ENCODE measurements at places on chromosomes 12 and 14. TPM values are rescaled to one million over a fixed set of nuclear protein-coding genes. Genes with fewer than 3 reads are reported as not detected.

The RERG gene
- 47.9 TPM for polyA plus RNA-seq

The CCDC175 gene
- not detected for polyA plus RNA-seq

The CD163L1 gene
- 5.9 TPM for polyA plus RNA-seq

The ADGRD1 gene
- 1.4 TPM for polyA plus RNA-seq

The NPFF gene
- not detected for polyA plus RNA-seq

The CEP83 gene
- polyA plus RNA-seq = 19.6 TPM

GRCh38 chr12:51188359-51189051 is 15.6 kb upstream of the TFCP2 start:
- peaks cover 7% of the 10 kb centered on the region for H3K36me3 ChIP-seq
- H3K27me3 ChIP-seq = no peaks in the 10 kb centered on the region
- no peak for DNase-seq
- no peak overlapping the region for H3K27ac ChIP-seq

DNA sequence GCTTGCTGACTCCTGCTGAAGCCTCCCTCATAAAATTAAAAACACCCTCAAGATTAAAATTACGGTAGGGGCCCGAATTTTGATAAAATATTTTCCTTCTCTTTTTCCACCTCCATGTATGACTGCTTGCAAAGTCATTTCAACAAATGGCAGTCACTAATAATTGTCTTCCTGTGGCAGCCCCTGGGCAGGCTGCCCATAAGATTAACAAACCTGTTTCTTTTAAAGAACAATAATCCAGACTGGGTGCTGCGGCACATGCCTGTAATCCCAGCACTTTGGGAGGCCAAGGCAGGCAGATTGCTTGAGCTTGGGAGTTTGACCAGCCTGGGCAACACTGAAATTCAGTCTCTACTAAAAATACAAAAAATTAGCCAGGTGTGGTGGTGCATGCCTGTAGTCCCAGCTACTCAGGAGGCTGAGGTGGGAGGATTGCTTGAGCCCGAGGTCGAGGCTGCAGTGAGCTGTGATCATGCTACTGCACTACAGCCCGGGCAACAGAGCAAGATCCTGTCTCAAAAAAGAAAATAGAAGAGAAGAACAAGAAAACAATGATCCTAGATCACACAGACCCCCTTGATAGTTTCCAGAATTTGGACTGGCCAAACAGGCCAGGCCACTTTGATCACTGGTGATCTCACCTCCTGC is 8.7 kb downstream of the SAV1 start:
- no peak overlapping the region for H3K27ac ChIP-seq
- no peaks in the 10 kb centered on the region for H3K36me3 ChIP-seq
- peaks cover 7% of the 10 kb centered on the region for H3K4me1 ChIP-seq
- DNase-seq = peak; percentile 62

DNA sequence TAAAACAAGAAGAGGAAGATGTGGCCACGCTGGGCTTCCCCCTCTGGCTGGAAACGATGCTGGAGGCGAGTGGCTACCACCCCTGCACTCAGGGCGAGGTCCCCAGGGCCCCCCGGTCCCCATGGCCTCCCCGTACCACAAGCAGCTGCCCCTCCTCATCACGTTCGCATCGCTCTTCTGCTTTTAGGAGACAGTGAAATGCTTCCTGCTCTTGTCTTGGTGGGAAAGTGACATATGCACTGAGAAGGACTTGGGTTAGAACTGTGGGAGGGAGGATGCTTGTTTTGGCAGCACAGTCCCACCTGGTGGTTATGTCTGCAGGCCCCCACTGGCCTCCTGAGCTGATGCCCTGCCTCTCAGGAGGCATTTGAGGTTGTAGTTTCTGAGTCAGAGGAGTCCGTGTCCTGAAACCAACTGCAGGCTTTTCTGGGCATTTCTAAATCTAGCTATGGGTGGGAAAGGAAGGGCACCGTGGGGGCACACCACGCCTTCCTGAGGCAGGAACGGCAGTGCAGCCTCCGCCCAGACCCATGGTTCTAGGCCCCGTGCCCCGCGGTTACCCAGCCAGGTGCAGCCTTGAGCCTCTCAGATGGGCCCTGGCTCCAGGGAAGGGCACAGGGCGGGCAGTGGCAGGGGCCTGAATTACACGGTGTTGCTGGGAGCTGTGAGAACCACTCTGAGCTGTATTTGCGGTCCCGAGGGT is 139.3 kb downstream of the ADGRD1 start:
- DNase-seq = peak; percentile 23
- H3K4me1 ChIP-seq = no peaks in the 10 kb centered on the region
- no peaks in the 10 kb centered on the region for H3K36me3 ChIP-seq
- no peak overlapping the region for H3K27ac ChIP-seq
- no peak overlapping the region for H3K4me3 ChIP-seq
- no peaks in the 10 kb centered on the region for H3K27me3 ChIP-seq

DNA sequence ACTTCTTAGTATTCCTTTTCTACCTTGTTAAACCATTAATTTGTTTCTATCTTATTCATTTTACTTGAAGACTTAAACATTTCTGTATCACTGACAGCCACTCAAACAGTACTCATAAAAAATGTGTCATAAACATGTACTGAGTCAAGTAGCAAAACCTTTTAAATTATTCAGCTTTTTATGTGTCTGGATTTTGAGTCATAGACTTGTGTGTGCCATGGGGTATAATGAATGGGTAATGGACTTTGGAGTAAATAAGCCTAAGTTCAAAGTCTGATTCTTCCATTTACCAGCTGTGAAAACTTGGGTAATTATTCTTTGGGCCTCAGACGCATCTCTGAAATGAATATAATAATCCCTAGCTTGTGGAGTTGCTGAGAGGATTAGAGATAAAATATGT is 199.0 kb downstream of the RAD51B start:
- H3K4me1 ChIP-seq = no peaks in the 10 kb centered on the region
- no peak for DNase-seq
- no peak overlapping the region for H3K4me3 ChIP-seq
- H3K27ac ChIP-seq = no peak overlapping the region
- H3K36me3 ChIP-seq = no peaks in the 10 kb centered on the region

DNA sequence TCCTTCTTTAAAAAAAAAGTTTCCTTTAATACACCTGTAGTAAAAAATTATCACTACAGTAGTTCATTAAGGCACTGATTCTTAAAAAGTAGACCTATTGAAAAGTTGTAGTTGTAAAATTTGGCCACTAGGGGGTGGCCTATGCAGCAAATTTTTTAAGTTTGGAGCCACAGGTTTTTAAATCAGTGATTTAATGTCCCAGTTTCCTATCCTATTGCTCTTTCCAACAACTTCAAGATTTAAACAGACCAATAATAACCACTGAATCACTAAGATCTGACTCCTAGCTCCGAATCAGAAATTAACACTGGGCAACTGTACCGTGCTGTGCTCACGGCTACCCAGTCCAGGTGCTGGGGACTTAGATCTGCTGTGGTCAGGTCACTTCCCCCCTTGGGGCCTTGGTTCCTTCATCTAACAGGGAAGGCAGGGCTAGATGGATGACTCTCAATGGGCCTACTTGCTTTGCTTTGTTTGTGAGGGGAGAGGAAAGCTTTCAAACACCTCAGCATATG is 279.3 kb downstream of the MED13L start:
- no peak overlapping the region for H3K27ac ChIP-seq
- H3K4me3 ChIP-seq = no peak overlapping the region
- no peaks in the 10 kb centered on the region for H3K4me1 ChIP-seq
- no peak for DNase-seq
- H3K36me3 ChIP-seq = peaks cover 43% of the 10 kb centered on the region

GRCh38 chr12:111424793-111425251 is 19.1 kb downstream of the SH2B3 start:
- H3K4me3 ChIP-seq = no peak overlapping the region
- H3K27me3 ChIP-seq = no peaks in the 10 kb centered on the region
- DNase-seq = no peak
- peaks cover 14% of the 10 kb centered on the region for H3K36me3 ChIP-seq
- H3K4me1 ChIP-seq = peaks cover 3% of the 10 kb centered on the region

DNA sequence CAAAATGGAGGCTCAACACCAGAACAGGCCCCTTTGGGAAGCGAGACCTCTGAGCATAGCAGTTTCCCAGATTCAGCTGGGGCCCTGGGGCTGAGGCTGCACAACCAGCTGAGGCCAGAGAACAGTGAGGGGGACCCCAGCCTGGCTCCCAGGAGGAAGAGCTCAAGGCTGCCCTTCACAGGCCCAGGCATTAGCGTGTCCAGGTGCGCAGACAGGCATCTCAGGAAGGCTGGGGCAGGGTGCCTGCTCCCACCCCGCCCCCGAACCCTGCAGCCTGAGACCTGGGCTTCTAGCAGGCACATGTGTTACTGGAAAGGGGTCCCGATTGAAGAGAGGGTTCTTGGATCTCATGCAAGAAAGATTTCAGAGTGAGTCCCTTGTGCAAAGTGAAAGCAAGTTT is 27.2 kb downstream of the CALM1 start:
- DNase-seq = no peak
- no peak overlapping the region for H3K4me3 ChIP-seq
- H3K27ac ChIP-seq = no peak overlapping the region
- H3K36me3 ChIP-seq = no peaks in the 10 kb centered on the region
- no peaks in the 10 kb centered on the region for H3K27me3 ChIP-seq

GRCh38 chr12:59973515-59973914 is 377.7 kb downstream of the SLC16A7 start:
- H3K27ac ChIP-seq = no peak overlapping the region
- H3K4me1 ChIP-seq = no peaks in the 10 kb centered on the region
- no peaks in the 10 kb centered on the region for H3K36me3 ChIP-seq
- H3K4me3 ChIP-seq = no peak overlapping the region
- no peaks in the 10 kb centered on the region for H3K27me3 ChIP-seq

- H3K4me3 ChIP-seq = no peak overlapping the region
- DNase-seq = no peak
- H3K27ac ChIP-seq = no peak overlapping the region
- no peaks in the 10 kb centered on the region for H3K36me3 ChIP-seq
These were observed 37.0 kb upstream of the FBXO33 start for GRCh38 chr14:39469094-39469710.

- peak; percentile 24 for DNase-seq
- no peaks in the 10 kb centered on the region for H3K36me3 ChIP-seq
- H3K27me3 ChIP-seq = no peaks in the 10 kb centered on the region
- H3K4me3 ChIP-seq = no peak overlapping the region
- peaks cover 8% of the 10 kb centered on the region for H3K4me1 ChIP-seq
- H3K27ac ChIP-seq = no peak overlapping the region
These were observed 6.2 kb upstream of the OAS1 start for GRCh38 chr12:112900298-112901145.

DNA sequence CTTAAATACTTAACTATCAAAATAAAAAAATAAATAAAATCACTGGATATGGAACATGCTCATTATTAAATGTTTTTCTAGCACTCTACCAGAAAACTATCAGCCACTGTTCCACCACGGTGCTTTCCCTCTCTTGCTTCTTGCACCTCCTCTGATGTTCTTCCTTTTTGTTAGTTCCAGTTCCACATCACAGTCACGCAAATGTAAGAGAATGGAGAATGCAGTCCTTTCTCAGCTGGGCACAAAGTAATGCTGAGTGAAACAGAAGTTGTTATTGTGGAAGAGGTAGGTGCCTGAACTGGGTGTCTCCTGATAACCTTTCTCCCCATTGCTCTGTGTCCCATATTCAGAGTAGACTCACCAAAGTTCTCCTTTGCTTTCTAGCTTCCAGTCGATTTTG is 1116.9 kb upstream of the TMEM132C start:
- no peaks in the 10 kb centered on the region for H3K4me1 ChIP-seq
- DNase-seq = no peak
- H3K4me3 ChIP-seq = no peak overlapping the region
- H3K36me3 ChIP-seq = no peaks in the 10 kb centered on the region

GRCh38 chr12:57089271-57090245 is 644 bp downstream of the NAB2 start:
- H3K27me3 ChIP-seq = no peaks in the 10 kb centered on the region
- H3K36me3 ChIP-seq = no peaks in the 10 kb centered on the region
- H3K27ac ChIP-seq = peak overlapping the region; percentile 79
- peak; percentile 89 for DNase-seq

- H3K4me3 ChIP-seq = no peak overlapping the region
- DNase-seq = no peak
- no peaks in the 10 kb centered on the region for H3K4me1 ChIP-seq
- H3K27ac ChIP-seq = no peak overlapping the region
- no peaks in the 10 kb centered on the region for H3K27me3 ChIP-seq
These were observed 61.2 kb upstream of the OTOGL start for GRCh38 chr12:80038062-80038560.

- no peaks in the 10 kb centered on the region for H3K27me3 ChIP-seq
- DNase-seq = peak; percentile 72
- H3K4me3 ChIP-seq = no peak overlapping the region
- peak overlapping the region; percentile 97 for H3K27ac ChIP-seq
These were observed 66.2 kb upstream of the PTGR2 start for GRCh38 chr14:73785336-73785833.

- DNase-seq = peak; percentile 53
- H3K4me1 ChIP-seq = peaks cover 3% of the 10 kb centered on the region
- H3K36me3 ChIP-seq = no peaks in the 10 kb centered on the region
- H3K27ac ChIP-seq = no peak within 1 kb of the TSS
- peaks cover 4% of the 10 kb centered on the region for H3K27me3 ChIP-seq
These were observed at the start of gene SLC38A4 for GRCh38 chr12:46825591-46826414. Gene SLC38A4 (minus strand): TSS chr12:46825997. CDS start chr12:46793071, 32,926 bp downstream.

GRCh38 chr12:82279536-82280058 is 78.6 kb downstream of the CCDC59 start:
- no peaks in the 10 kb centered on the region for H3K36me3 ChIP-seq
- H3K27me3 ChIP-seq = no peaks in the 10 kb centered on the region
- H3K27ac ChIP-seq = no peak overlapping the region
- no peaks in the 10 kb centered on the region for H3K4me1 ChIP-seq
- no peak overlapping the region for H3K4me3 ChIP-seq

- H3K4me1 ChIP-seq = peaks cover 43% of the 10 kb centered on the region
- H3K4me3 ChIP-seq = no peak overlapping the region
- H3K27ac ChIP-seq = peak overlapping the region; percentile 46
- no peak for DNase-seq
These were observed 35.8 kb downstream of the FLVCR2 start for GRCh38 chr14:75614179-75614578.

GRCh38 chr14:94583557-94583956 is 2.3 kb downstream of the SERPINA5 start:
- no peaks in the 10 kb centered on the region for H3K27me3 ChIP-seq
- no peak for DNase-seq
- H3K4me1 ChIP-seq = peaks cover 58% of the 10 kb centered on the region
- no peak overlapping the region for H3K27ac ChIP-seq
- H3K36me3 ChIP-seq = no peaks in the 10 kb centered on the region

- peaks cover 17% of the 10 kb centered on the region for H3K36me3 ChIP-seq
- peaks cover 4% of the 10 kb centered on the region for H3K4me1 ChIP-seq
- DNase-seq = peak; percentile 9
- peak overlapping the region; percentile 98 for H3K27ac ChIP-seq
- peak overlapping the region; percentile 41 for H3K4me3 ChIP-seq
These were observed 1.4 kb downstream of the DUSP6 start for GRCh38 chr12:89350630-89351488.

- DNase-seq = no peak
- H3K4me3 ChIP-seq = no peak overlapping the region
- no peaks in the 10 kb centered on the region for H3K4me1 ChIP-seq
- H3K27ac ChIP-seq = no peak overlapping the region
These were observed 984.0 kb upstream of the TMEM132C start for GRCh38 chr12:127282786-127283565.

- H3K27ac ChIP-seq = no peak overlapping the region
- H3K4me3 ChIP-seq = no peak overlapping the region
- DNase-seq = no peak
- no peaks in the 10 kb centered on the region for H3K36me3 ChIP-seq
- no peaks in the 10 kb centered on the region for H3K4me1 ChIP-seq
These were observed 31.0 kb upstream of the DHRS4 start for GRCh38 chr14:23922545-23922944.

- no peaks in the 10 kb centered on the region for H3K4me1 ChIP-seq
- peaks cover 6% of the 10 kb centered on the region for H3K27me3 ChIP-seq
- no peaks in the 10 kb centered on the region for H3K36me3 ChIP-seq
- no peak for DNase-seq
- peak overlapping the region; percentile 14 for H3K4me3 ChIP-seq
These were observed 16.9 kb downstream of the OR6S1 start for GRCh38 chr14:20624495-20625070.

- H3K27me3 ChIP-seq = peaks cover 18% of the 10 kb centered on the region
- no peaks in the 10 kb centered on the region for H3K36me3 ChIP-seq
- H3K4me1 ChIP-seq = peaks cover 15% of the 10 kb centered on the region
- peak; percentile 70 for DNase-seq
- H3K4me3 ChIP-seq = peak overlapping the region; percentile 54
These were observed 764 bp upstream of the SPTB start for GRCh38 chr14:64880221-64881121.
